NCI-H146 (cell line): ENCODE measurements at places on chromosomes 2 and 18.

DNA sequence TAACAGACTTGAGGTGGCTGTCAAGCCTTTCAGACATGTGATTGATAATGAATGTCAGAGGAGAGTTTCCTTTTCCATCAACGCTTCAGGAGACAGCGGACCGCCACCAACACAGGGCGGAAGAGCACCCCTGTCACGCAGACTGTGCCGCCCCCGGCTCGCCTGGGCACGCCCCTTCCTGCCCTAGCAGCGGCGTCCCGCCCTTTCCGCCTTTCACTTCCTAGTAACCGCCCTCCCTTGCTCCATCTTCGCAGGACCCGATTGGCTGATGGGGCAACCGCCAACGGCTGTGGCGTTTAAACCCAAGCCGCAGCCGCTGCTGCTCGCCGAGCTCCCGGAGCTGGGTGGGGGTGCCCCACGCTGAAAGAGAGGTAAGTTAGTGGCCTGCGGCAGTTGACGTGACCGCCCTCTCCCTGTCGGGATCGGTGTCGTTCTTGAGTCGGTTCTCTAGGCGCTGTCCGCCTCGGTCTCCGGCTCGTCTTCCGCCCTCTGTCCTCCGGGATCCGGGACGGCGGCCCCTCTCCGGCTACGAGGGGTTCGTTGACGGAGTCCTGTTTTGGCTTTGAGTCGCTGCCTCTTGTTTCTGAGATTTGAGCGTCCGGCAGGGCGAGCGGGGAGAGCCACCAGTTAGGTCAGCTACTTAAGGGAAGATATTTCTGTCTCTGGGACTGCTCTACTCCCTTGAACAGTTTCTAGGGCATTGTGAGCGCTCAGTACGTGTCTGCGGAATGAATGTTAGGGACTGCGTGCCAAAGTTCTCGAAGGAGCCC is at the start of gene SGO2:
Gene SGO2, plus strand, starts transcription at position 326 of the 770 bp plus-strand sequence. CDS start 6,769 bp downstream, outside the sequence.
- peak; percentile 92 for DNase-seq

- DNase-seq: peak; percentile 88
These were observed 12.4 kb upstream of the GMCL1 start for GRCh38 chr2:69816923-69817542.

- DNase-seq: no peak
These were observed 10.6 kb downstream of the PDE1A start for GRCh38 chr2:182416191-182416590.

- DNase-seq: no peak
These were observed 170.2 kb upstream of the HDAC4 start for GRCh38 chr2:239570971-239571520.

DNA sequence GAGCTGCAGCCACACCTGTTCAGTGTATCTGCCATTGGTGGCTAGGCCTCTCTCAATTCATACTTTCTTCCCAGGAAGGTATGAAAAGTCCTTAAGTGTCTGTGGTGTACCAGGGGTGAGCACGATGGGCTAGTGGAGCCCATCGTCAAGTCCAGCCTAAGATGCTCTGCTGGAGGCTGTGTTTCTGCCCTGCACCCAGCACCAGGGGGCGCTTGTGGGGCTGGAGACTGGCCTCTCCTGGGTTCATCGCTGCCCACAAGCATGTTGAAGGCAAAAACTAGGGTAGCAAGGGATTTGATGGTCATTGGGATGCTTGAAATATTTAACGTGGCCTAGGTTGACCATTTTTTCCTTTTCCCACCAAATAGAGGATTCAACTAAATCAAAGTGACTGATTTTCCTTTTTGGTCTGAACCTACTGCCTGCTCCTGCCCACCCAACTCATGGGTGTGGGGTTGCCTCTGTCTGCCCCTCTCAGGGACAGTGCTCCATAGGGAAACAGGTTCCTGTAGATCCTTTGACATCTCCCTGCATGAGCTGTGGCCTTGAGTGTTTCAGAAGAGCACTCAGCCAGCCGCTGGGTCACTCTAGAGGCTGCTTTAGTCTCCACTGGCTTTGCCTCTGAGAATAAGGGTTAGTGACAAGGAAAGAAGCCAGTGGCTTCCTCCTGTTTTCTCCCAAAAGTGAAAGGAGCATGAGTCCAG is 59.0 kb downstream of the TPGS2 start:
- peak; percentile 15 for DNase-seq

GRCh38 chr2:236691799-236692167 is 122.2 kb downstream of the ACKR3 start:
- DNase-seq: no peak

DNA sequence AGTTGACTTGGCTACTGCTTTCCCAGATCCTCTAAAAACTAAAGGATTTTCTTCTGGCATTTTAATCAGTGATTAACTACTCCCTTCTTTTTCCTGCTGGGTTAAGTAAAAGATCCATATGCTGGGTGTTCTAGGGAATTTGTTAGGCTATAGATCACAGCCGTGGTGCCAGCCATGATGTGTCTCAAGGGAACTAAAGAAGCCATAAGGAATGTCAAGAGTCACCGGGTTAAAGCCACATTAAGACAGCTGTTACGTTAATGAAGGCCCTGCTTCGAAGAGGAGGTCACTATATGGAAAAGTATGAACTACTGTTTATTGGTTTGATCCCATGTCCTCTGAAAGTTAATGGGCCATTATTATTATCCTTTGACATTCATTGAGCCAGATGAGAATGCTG is 70.7 kb downstream of the PAX3 start:
- no peak for DNase-seq

DNA sequence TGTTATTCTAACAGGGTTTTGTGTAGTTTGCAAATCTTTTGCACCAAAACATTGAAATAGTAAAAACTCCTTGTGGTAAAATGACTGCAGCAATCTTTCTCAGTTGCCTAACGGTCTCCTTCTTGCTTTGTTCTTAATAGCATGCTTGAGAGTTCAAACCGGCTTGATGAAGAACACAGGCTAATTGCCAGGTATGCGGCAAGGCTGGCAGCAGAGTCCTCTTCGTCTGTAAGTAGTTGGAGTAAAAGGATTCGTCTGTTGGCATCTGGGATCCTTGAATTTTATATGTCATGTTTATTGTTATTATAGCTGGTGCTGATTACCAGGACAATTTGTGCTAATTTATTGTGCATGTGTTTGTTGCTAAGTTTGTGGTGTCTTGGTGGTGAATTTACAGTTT is 138.1 kb downstream of the DTNA start:
- DNase-seq: no peak

GRCh38 chr2:53768242-53768542 is 588 bp downstream of the CHAC2 start:
- peak; percentile 60 for DNase-seq

DNA sequence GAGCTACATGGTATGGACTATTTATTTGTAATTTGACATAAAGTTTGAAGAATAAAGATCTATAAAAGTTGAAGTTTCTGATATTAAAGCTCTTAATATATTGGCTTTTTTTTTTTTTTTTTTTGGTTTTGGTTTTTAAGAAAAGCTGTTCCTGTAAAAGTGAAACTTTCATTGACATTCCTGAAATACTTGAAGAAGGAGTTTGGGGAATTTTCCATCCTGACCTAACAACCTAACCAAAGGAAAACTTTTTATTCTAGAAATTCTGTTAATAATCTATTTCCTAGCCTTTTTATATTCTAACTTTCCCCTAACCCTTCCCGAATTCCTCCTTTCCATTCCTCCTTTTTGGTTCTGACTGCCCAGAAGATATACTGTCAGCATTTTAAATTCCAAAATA is 83.7 kb downstream of the ACSL3 start:
- DNase-seq: no peak

DNA sequence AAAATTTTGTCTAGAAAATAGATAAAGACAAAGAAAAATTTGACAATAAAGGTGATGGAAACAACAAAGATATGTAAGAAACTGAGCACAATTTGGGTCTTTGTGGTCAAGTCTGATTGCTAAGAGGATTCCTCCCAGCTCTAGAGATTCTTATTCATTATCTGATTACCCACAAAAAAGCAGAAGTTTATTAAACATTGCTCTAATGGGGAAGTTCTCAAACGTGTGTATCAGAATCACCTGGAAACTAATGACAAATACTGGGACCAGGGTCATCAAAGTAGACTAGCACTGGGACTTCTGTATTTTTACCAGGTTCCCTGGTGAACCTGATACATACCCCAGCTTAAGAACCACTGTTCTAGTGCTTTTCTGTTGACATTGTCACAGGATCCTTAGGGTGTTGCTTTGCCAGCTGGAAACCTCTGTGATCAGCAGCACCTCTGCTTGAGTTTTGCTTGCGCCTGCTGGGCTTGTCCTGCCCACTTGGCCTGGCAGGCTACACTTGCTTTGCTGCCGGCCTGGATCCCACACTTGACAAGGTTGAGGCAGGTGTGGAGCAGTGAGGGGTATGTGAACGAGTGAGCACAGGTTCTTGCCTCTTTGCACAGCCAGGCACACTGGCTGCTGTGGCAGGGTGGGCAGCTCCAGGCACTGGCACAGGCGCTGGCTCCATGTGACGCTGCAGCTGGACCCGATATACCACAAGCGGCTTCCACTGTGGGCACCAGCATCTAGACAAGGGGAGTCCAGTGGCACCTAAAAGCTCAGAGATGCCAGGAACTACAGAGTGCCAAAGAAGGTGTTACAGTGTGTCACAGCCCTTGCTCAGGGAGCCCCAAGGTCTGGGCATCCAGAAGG is 6.2 kb upstream of the GORASP2 start:
- no peak for DNase-seq

DNA sequence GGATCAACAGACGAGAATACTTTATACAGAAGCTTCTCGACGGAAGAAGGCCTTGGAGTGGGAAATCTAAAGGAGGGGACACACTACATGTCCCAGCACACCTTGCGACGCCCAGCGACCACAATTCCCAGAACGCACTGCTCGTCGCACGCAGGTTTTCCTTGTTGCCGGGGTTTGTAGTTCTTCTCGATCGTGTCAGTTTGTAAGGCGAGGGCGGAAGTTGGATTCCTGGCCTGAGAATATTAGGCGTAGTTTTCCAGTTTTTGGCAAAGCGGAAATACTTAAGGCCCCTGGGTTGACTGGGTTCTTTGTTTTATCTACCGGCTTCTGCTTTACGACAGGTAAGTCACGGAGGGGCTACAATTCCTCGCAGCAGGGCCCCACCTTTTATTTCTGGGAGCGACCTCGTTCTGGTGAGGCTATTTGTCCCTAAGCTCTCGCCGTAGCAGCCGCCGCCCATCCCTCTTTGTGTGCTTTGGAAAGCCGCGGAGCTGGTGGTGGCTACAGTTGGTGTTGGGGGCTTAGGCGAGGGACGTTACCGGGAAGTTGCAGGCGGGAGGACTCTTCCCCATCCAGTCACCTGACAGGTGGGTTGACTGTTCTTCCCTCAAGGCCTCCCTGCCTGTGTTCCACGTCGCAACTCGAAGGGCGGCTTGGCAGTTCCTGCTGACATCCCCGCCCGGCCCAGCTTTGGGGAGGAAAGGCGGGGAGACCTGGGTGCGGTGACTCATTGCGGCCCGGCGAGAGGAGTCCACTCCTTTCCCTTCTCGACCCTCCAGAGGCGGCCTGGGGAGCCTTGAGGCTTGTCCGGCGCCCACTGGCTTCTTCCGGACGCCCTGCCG is at the start of gene DYNC1I2:
Gene DYNC1I2, plus strand, starts transcription at position 183 of the 842 bp plus-strand sequence. CDS start 2,687 bp downstream, outside the sequence.
- DNase-seq: peak; percentile 87

DNA sequence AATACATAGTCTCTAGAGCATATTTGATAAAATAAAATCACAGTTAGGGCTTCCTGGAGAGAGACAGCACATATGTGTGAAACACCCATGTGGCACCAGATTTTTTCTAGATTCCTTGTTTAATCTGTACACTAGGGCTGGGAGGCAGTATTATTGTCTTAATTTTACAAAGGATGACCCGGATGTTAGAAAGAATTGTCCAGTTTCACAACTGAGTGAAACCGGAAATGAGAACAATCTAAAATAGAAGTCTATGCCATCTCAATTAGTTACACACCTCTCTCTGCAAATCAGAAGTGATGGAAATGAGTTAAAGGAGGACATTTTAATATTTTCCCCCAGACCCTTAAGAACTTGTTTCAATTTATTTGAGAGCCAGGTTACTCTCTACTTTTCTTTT is 463.7 kb upstream of the DSEL start:
- no peak for DNase-seq

- DNase-seq: no peak
These were observed 43.5 kb downstream of the BMP10 start for GRCh38 chr2:68827666-68828065.

- DNase-seq: no peak
These were observed 380.6 kb downstream of the FBXO15 start for GRCh38 chr18:73766910-73767515.

- DNase-seq: no peak
These were observed 96.1 kb downstream of the PID1 start for GRCh38 chr2:229174794-229175496.

GRCh38 chr2:32271063-32271462 is 6.4 kb upstream of the NLRC4 start:
- no peak for DNase-seq

DNA sequence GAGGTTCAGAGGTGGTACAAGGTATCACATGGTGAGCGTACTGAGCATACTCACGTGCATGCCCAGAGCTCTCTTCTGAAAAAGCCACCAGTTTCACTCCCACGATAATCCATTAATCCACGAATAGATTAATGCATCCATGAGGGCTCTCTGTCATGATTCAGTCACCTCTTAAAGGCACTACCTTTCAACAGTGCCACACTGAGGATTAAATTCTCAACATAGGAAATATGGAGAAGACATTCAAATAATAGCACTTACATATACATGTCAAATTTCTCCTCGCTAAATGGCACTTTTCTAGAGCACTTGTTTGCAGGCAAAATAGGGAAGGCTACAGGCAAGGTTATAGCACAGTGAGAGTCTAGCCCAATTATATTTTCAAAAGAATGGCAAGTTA is 825.9 kb downstream of the TRIB2 start:
- DNase-seq: no peak

DNA sequence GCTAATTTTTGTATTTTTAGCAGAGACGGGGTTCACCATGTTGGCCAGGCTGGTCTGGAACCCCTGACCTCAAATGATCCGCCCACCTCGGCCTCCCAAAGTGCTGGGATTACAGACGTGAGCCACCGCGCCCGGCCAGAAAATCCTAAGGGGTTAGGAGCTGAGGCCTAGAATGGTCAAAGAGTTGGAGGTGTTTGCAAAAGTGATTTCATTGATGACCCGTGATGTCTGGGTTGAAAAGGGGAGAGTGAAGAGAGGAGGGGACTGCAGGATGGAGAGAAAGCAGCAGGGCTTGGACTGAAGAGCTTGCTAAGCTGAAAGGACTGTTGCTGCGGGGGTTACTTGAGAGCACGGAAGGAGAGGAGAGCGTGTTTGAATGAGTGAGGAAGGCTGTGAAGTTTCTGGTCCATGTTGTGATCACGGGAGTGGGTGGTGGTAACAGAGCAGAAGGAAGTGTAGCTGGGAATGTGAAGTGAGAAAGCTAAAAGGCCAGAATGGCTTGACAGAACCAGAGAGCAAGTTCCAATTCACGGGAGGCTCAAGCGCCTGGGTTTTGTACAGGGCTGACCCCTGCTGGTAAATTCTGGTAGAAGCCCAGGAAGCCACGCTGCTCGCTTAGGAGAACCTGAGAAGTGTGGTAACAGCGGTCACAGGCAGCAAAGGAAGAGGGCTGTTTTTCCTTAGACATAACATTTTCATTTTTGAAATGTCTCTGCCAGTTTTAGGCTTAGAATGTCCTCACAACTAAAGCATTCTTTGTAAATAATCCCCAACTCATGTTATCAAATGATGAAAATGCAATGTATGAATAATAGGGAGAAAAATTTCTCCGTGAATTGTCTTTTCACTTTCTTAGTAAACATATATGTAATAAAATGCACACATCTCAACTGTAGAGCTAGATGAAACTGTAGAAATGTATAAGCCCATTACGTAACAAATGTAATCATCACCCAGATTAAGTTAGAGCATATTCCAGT is 40.5 kb upstream of the ACTR2 start:
- peak; percentile 61 for DNase-seq
